ENCODE measurements at places on chromosomes 12 and 14.

DNA sequence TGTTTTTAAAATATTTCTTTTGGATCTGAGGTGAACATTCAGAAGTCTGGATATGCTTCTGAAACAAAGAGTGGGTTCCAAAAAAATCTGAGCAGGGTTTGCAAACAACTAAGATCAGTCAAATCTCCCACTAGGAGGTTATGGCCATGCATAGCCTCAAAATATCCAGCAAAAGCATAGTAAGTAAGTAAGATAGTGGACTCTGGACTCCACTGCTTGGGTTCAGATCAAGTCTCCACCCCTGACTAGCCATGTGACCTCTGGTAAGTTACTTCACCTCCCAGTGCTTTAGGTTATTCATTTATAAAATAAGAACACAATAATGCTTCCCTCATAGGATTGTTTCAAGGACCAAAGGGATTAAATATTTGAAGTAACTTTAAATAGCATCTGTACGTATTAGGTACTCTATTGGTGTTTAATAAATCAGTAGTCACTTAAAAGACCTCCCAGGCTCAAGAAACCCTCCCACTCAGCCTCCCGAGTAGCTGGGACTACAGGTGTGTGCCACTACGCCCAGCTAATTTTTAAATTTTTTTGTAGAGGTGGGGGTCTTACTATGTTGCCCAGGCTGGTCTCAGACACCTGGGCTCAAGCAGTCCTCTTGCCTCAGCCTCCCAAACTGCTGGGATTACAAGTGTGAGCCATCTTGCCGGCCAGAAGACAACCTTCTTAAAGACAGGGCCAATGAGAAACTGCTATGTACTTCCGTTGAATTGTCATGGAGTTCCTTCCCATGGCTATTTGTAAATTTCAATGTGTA lies 95.7 kb upstream of the SOX5 start:
- no peak for DNase-seq

DNA sequence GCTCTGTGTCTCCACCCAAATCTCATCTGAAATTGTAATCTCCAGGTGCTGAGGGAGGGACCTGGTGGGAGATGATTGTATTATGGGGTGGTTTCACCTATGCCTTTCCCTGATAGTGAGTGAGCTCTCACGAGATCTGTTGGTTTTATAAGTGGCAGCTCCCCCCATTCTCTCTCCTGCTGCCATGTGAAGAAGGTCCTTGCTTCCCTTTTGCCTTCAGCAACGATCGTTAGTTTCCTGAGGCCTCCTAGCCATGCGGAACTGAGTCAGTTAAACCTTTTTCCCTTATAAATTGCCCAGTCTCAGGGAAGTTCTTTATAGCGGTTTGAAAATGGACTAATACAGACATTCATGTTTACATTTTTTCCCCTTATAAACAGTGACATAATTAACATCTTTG lies 36.1 kb downstream of the PELI2 start:
- no peak for DNase-seq

DNA sequence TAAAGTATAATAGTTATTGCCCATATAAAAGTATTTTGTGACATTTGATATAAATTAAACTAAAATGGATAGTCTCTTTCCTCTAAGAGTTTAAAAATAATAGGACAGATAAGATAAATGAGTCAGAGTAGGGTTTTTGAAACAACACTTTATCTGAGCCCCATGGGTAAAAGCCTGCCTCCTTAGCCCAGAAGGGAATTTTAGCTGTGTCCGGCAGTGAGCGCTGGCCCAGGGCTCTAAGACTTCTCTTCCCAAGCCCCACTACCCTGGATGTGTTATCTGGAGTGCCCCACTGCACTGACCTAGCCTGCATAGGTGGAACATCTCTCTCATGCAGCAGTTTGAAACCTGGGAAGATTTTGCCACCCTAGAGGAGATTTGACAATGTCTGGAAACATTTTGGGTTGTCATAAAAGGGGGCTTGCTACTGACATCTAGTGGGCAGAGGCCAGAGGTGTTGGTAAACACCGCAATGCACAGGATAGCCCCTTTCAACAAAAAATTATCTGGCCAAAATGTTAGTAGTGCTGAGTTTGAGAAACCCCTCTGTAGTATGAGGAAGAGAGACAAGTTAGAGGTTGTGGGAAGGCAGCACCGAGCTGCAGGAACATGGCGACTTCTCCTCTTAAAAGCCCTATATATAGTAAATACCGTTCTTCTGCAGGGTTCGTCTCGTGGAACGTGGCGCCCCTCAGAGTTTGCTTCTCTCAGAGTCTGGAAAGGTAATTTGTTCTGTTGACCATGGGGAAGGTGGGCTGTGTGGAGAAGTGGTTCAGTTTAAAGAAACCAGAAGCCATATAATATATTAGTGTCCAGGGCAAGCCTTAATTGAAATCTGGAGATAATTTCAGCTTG lies 29.3 kb upstream of the ATF1 start:
- DNase-seq = peak; percentile 45

GRCh38 chr12:88625356-88625755 lies 45.1 kb upstream of the KITLG start:
- no peak for DNase-seq

GRCh38 chr14:69378274-69378673 lies 19.8 kb downstream of the ERH start:
- DNase-seq = no peak

GRCh38 chr12:11593013-11593412 lies 56.5 kb upstream of the ETV6 start:
- no peak for DNase-seq

DNA sequence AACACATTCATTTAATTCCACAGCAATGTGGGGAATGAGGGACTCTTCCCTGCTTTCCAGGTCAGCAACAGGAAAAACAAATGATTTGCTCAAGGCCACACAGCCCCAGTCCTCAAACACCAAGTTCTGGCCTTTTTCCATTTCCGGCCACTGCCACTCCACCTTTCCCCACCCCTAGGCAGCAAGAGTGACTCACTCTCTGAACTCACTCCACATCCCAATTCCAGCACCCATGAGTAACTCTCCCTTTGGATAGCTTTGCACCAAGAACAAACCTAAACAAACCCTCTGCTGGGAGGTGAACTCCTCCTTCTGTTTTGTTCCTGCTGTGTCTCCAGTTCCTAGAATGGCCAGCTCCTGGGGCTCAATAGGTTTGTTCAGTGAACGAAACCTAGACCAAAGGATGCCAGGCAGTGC lies 30.4 kb upstream of the PLEKHG6 start:
- DNase-seq = peak; percentile 97

DNA sequence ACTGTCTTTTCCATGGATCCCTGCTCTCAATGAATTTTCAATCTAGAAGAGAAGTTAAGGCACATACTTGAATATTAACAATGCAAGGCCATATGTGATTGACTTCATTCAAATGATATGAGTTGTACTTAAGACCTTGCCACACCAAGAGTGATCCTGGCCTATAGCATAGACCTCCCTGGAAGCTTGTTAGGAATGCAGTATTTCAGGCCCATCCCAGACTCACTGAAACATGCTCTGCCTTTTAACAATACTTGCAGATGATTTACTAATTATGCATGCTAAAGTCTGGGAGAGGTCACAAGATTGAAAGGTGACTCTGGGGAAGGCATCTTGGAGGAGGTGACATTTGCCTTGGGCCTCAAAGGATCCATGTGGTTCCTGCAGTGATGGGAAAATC lies 43.2 kb downstream of the RFX4 start:
- DNase-seq = no peak

DNA sequence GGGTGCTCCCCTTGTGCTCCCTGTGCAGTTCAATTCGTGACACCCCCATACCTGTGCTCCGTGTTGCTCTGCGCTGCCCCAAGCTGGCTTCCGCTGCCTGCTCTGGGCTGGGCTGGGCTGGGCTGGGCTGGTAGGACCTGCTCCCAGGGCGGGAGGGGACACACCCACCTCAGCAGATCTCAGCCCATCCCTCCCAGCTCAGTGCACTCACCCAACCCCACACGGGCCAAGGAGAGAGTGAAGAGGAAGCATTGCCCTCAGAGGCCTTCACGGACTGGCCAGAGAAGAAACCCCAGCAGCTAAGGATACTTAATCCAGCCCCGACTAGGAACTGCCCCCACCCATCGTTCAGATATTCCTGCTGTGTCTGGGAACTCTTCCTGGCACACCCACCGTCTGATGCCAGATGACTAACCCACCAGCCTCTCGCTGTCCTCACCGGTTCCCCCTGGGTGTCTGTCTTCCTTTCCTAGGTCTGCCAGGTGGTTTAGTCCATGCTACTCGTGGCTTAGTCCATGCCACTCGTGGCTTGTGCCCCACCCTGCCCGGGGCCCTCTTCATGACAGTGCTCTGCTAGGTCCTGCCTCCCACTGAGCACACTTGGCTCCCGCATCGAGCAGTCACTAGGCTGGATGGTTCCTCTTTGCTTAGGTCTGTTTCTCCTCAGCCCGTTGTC lies at the start of gene LPAR5:
Gene LPAR5 (minus strand): TSS at position 104 of the 676 bp plus-strand sequence. CDS start 14,711 bp downstream, outside the sequence.
- DNase-seq = peak; percentile 23

DNA sequence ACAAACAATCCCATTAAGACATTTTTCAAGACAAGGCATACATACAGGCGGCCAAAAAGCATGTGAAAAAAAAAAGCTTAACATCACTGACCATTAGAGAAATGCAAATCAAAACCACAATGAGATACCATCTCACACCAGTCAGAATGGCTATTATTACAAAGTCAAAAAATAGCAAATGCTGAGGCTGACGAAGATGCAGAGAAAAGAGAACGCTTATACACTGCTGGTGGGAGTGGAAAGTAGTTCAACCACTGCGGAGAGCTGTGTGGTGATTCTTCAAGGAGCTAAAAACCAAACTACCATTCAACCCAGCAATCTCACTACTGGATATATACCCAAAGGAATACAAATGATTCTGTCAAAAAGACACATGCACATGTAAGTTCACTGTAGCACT lies 216.7 kb downstream of the FOXG1 start:
- no peak for DNase-seq

- no peak for DNase-seq
Observed at GRCh38 chr12:5185435-5186069, 141.9 kb downstream of the KCNA5 start.

DNA sequence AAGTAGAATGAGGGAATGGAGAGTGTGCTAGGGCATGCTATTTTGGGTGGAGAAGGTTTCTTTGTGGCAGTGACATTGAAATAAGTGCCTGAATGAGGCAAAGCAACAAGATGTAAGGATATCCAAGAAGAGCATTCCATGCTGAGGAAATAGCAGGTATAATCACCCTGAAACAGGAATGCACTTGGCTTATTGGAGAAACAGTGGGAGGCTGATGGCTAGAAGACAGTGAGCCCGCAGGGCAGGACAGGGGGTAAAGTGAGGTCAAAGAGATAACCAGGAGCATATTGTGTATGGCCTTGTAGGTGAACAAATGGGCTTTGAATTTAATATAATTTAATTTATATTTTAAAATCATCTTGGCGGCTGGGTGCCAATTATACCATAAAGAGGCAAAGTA lies 877.0 kb downstream of the DIO2 start:
- no peak for DNase-seq

DNA sequence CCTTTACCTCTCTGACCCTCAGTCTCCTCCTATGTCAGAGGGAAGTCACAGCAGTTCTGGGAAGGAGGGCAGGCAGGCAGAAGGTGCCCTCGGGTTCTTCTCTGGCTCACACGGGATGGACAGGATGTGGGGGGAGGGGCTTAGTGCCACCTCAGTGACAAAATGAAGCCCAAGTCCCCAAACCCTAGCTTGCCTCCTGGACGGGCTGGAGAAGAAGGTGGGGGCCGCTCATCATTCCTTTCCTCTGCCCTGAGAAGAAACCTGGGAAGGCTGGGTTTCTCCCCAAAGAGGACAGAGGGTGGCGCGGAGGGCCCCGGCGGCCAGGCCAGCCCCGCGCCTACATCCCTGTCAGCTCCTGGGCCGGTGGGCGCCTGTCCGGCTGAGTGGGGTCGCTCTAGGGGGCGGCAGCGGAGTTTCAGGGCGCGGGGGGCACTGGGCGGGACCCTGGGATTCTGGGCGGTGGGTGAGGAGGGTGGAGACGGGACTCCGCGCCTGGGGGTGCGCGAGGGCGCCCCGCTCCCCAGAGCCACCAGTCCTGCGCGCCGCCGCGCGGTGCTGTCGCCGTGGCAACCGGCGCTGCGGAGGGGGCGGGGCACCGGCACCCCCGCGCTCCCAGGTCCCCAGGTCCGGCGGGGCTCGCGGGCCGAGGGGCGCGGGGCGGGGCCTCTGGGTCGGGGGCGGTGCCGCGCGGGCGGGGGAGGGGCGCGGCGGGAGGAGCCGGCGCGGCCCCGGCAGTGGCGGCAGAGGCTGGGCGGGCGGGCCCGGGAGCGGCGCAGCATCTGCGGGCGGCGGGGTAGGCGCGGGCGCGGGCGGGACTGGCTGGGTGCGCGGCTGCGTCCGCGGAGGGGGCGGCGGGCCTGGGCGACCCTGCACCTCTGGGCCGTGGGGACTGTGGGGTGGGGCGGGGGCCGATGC lies at the start of gene TMEM121:
Gene TMEM121 (plus strand): TSS at position 723 of the 915 bp plus-strand sequence. CDS start 2,252 bp downstream, outside the sequence.
- no peak for DNase-seq

- no peak for DNase-seq
Observed at GRCh38 chr12:119573086-119573485, 20.5 kb upstream of the TMEM233 start.

- peak; percentile 74 for DNase-seq
Observed at GRCh38 chr12:47808574-47809365, 10.9 kb downstream of the HDAC7 start.

- peak; percentile 46 for DNase-seq
Observed at GRCh38 chr12:91178139-91178561, 4.5 kb downstream of the DCN start.

GRCh38 chr14:77691259-77691658 lies 16.6 kb downstream of the ALKBH1 start:
- no peak for DNase-seq

- peak; percentile 20 for DNase-seq
Observed at GRCh38 chr14:34053666-34054065, 102.8 kb upstream of the EGLN3 start.

DNA sequence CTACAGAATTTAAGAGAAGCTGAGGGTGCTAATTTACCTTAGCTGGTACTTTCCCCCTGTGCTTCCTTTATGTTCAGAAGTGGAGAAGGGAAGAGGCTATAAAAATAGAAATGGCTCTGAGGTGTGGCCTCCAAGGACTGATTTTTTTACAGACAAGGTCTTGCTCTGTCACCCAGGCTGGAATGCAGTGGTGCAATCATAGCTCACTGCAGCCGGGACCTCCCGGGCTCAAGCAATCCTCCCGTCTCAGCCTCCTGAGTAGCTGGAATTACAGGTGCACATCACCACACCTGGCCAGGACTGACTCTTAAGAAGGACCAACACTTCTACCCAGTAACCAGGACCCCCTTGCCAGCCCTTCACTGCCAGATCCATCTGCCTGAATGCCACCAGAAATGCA lies 23.9 kb upstream of the NAP1L1 start:
- no peak for DNase-seq

DNA sequence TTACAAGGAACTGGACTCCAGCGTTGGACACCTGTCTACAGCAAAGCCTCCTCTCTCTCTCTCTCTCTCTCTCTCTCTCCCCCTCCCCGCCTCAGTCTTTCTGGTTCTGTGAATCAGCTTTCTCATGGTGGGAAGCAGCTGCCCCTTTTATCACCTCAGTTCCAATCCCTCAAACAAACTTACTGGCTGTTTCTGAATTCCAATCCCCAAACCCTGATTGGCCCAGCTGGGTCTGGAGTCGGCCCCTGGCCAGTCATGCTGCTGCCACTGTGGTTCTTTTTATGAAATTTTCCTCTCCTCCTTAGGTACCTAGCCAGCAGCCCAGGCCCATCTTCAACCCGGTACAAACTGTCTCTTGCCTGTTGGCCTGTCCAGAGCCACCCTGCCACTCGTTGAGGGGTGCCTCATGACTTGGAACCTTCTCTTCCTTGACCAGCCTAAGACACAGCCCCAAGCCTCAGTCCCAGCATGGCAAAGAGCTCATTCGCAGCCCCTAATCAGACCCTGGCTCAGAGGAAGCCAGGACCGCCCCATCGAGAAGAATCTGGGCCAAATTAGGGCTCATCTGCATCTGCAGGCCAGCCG lies 9.4 kb upstream of the MORN3 start:
- DNase-seq = no peak

- DNase-seq = peak; percentile 5
Observed at GRCh38 chr14:31568671-31569070, 7.5 kb downstream of the NUBPL start.

All from EL (cell line).